Suppressor macrophage (primary cell): ENCODE measurements at places on chromosomes 4 and X.

DNA sequence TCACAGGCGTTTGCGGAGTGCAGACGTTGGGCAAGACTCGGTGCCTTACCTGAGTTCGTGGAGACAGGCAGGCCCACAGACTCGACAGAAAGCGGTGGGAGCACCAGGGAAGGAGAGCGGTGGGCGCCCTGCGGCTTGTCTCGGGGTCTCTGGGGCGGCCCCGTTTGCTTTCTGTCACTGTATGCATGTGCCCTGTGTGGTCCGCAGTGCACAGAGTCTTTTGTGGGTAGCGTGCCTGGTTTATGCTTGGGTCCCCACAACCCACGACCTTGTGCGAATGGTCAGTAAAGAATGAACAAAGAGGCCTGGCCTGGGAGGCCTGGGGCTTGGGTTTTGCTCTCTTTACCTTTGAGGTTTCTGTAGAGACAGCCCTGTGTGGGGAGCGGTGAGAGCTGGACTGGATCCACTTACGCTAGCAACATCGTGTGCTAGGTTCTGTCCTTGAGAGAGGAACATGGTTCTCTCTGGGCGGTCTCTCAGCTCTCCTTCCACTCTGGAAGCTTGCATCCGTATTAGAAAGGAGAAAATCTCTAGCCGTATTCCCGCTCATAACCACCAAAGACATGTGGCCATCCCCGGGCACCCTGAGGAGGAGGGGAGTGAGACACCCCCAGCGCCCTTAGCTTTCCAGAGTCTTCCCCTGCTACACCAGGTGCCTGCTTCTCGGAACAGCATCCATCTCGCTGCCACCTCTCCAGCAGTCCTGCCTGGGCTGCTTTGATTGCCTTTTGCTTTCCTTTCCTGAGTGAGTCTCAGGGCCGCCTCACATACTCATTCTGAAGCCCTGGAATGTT, 1.2 kb downstream of the TADA2B start:
- no peak for DNase-seq

- no peak for DNase-seq
These were observed 16.2 kb upstream of the WDR19 start for GRCh38 chr4:39166177-39166576.

DNA sequence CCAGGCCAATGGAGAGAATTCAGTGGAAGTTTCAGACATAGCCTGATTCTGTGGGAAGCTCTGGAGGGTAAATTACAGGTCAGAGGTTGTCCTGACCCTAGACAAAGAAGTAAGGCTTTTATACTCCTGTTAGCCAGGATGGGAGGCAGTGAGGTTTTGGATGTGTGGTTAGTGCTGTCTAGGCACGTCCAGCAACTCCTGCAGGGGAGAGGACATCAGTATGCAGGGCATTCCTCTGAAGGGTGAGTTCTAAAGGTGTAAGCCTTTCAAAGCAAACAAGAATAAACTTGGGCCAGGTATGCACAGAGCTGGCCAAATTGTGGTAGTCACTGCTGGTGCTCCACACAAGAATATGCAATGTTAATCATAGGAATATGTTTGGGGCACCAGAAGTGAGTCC, 562.5 kb downstream of the CCSER1 start:
- no peak for DNase-seq

GRCh38 chr4:47462799-47463234, 685 bp downstream of the COMMD8 start:
- DNase-seq = peak; percentile 7

- DNase-seq = no peak
These were observed 191.9 kb downstream of the SLC39A8 start for GRCh38 chr4:102153391-102153790.
